ENCODE measurements at places on chromosomes 3 and 15.

- no peak for DNase-seq
Observed at GRCh38 chr3:25046911-25047771, 380.9 kb upstream of the RARB start.

- no peak for DNase-seq
Observed at GRCh38 chr3:172003146-172003545, 36.2 kb upstream of the FNDC3B start.

GRCh38 chr3:180175572-180175971, 138.8 kb upstream of the PEX5L start:
- no peak for DNase-seq

DNA sequence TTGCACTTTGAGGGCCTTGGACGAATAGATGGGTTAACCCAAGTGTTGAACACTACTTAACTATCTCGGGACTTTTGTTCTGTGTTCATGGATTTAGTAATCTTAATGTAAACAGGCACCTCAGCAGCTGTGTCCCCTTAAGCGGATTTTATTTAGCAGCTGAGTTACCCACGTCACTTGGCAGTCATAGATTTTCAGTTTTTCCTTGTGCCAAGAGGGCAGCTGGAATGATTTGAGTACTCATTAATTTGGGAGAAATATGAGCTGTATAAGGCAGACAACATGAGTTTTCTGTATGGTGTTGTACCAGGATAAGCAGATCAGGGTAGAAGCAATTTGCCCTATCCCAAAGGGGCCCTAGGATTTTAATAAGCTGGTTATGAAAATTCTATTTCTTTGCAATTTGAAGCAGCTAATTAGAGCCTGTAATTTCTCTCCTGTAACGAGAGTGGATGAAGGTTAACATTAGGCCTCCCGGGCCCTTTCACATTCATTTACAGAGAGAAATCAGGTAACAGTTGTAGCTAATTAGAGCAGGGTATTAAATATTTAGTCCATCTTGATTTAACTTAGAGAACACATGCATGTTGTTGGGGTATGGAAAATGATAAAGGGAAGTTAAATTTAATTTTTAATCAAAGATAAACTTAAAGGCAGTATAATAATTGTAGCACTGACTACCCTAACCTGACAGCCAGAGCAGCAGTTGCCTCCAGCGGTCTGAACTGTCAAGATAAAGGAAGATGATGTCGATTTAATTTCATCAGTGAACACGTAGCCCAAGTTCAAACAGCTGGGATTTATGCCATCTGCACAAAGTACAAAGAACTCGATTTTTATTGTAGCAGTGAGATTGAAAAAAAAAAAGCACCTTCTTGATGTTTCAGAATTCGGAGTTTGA, 194.5 kb downstream of the LRTM1 start:
- DNase-seq: no peak

GRCh38 chr15:51708013-51708412, 26.7 kb downstream of the SCG3 start:
- DNase-seq: no peak

DNA sequence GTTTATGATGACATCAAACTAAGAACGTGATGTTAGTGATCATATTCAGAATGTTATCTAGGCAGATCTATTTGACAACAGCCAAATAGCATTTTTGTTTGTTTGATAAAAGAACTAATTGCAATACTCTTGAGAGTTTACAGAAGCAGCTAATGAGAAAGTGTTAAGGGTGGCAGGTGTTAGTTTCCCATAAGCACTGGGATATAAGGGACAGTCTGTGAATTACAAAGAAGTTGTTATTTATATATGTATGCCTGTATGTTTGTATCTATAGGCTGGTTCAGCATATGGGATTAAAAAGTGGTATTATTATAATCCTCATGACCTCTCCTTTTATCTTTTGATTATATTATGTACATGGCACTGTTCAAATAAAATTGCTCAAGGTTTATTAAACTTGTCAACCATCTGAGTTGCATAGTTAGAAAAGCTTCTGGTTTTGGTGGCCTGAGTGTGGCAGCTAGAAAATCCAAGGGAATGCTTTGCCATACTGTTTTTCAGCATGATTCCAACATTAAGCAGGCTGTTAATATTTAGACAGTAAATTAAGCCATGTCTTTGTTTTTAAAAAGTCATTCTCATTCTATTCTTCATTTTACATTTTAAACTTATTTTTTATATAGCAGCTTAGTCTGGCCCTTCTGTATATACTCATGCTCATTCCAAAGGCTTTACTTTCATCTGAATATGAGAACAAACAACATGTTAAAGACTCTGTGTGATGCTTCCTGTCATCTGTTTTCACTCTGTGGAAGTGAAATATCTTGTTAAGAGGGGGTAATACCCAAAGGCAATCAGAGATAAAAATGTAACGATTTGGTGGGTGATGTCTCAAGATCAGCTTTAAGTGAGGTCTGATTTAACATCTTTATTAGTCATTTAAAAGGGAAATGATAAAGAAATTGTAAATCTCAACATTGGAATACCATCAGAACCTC, 13.1 kb downstream of the ROBO2 start:
- no peak for DNase-seq

- DNase-seq: no peak
Observed at GRCh38 chr15:64044300-64045100, 1.8 kb downstream of the DAPK2 start.
